ENCODE measurements at places on chromosomes 12 and 14.
A peak's percentile ranks its signal among the peaks of the same experiment; 100 is the strongest.

GRCh38 chr12:130216031-130216430 is 53.8 kb downstream of the FZD10 start:
- no peak for DNase-seq

DNA sequence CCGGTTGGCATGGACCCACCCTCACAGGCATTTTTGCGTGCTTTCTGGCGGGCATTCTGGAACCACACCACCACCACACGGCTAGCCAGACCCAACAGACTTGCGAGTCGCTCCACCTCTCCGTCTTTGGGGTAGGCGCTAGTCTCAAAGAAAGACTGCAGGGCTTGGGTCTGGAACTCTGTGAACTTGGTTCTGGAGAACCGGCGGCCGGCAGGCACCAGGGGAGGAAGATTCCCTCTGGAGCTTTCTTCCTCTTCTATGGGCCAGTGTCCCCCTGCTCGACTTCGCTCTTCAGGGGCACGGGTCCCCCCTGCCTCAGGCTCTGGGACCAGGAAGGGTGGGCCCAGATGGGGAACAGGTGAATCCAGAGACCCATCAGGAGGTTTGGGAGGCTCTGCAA is 26.6 kb downstream of the ZFHX2 start:
- DNase-seq: no peak

GRCh38 chr12:128791395-128792322 is 32.1 kb downstream of the SLC15A4 start:
- DNase-seq: peak; percentile 20

GRCh38 chr12:124764870-124765580 is 98.6 kb downstream of the SCARB1 start:
- DNase-seq: no peak

DNA sequence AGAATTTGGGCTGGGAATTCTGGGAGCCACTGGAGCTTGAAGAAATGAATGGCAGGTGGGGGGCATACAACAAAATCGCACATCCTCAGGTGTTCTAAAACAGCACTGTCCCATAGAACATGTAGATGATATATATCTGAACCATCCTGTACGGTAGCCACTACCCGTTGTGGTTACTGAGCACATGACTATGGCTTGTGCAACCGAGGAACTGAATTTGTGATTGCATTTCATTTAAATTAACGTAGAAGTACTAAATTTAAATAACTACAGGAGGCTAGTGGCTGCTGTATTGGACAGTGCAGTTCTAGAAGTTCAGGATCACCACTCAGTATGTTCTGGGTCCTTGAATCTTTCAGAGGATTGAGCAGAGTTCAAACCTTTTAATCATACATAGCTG is 172.4 kb downstream of the PHETA1 start:
- DNase-seq: no peak

Measured in activated CD4-positive, alpha-beta T cell treated with anti-CD3 and anti-CD28 coated beads, Interleukin-10, Interleukin-2, amounts not matched to agents 100 ng/mL and 50 ng/mL, durations not matched to agents 16 hours and 8 hours (primary cell).